ENCODE measurements at places on chromosomes 6 and 20. TPM values are rescaled to one million over a fixed set of nuclear protein-coding genes. Genes with fewer than 3 reads are reported as not detected.

The DEFB110 gene
- total RNA-seq = not detected

The PHACTR1 gene
- total RNA-seq = 0.44 TPM

The SIGLEC1 gene
- not detected for total RNA-seq

The IPCEF1 gene
- 4.2 TPM for total RNA-seq

The CAGE1 gene
- 0.13 TPM for total RNA-seq

The PRDM1 gene
- 78.8 TPM for total RNA-seq

- DNase-seq = no peak
These were observed 10.2 kb upstream of the EEF1A2 start for GRCh38 chr20:63509088-63509564.

DNA sequence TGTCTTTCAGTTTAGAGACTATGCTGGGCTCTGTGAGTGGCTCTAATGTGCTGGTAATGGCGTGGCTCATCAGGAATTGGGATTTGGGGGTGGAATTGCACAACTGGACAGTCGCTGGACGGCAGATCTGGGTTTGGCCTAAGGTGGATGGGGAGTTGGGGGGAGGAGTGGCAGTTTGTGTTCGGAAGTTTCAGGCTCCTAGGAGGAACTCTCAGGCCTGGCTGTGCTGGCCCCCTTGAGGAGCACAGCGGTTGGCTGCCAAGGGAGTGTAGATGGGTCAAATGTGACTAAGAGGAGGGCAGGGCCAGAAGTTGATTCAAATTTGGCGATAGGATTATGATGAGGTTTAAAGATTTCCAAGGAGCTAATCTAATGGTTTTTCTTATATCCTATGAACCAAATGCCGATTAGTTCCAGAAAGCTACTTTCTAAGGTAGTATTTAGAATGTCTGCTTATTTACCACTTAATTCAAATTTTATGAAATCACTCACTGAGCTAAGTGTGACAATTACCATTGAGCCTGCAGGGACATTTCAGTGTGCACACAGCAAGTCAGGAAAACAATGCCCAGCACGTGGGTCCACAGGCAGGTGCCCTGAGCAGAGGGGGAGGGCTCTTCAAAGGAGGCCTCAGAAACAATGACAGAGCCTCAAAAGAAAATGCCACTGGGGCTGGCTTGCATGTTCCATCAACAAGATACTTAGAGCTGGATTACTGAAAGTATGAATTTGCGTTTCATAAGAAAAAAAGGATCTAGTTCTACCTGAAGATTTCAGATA lies 111.0 kb downstream of the GJA10 start:
- DNase-seq = no peak

- DNase-seq = no peak
These were observed 4.4 kb downstream of the ZKSCAN3 start for GRCh38 chr6:28353981-28354676.

DNA sequence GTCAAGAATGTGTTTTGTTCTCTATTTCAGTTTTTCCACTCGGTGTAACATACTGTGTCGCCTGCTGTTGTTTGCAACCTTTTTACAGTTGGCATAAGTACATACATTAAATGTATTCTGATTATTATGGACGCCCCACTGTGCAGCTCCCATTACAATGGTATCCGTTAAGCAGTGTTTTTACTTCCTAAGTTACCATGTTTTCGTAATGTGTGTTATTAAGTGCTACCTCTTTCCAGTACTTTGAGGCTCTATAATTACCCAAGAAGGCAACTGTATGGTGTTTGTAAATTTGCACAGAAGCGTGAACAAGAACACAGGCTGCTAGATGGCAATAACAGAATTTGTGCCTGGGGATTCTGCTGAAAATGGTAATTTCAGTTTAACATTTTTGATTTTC lies 568.0 kb upstream of the MARCKS start:
- DNase-seq = no peak

DNA sequence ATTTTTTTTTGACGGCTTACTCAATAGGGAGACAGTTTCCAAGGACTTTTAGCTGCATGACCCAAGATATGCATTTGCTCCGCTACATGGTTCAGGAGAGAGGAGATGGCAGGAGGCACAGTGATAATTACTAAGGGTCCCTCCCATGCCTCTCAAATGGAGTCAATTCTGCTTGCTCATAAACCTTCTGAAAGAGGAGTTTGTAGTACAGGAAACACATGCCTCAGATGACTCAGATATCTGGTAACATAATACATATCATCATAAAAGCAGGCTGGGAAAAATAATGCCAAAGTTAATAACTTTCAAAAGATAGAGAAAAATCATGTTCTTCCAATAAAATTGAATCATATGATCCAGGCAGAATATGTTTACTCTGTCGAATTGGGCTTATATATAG lies 97.6 kb upstream of the DEFB112 start:
- DNase-seq = no peak
